ENCODE measurements at places on chromosomes 4 and X. TPM values are rescaled to one million over a fixed set of nuclear protein-coding genes. Genes with fewer than 3 reads are reported as not detected.

IGFBP7 gene
- 1.0 TPM for total RNA-seq

CT45A1 gene
- total RNA-seq, result not detected

FDCSP gene
- not detected for total RNA-seq

CCDC120 gene
- 13.0 TPM for total RNA-seq

ERAS gene
- total RNA-seq, result not detected

SATL1 gene
- 0.22 TPM for total RNA-seq

XPNPEP2 gene
- 0.07 TPM for total RNA-seq

SLC10A6 gene
- not detected for total RNA-seq

ADH1B gene
- 1.0 TPM for total RNA-seq

STATH gene
- not detected for total RNA-seq

TXLNG gene
- total RNA-seq, result 31.1 TPM

SMARCA5 gene
- total RNA-seq, result 98.8 TPM

PHKA1 gene
- 8.8 TPM for total RNA-seq

DNA sequence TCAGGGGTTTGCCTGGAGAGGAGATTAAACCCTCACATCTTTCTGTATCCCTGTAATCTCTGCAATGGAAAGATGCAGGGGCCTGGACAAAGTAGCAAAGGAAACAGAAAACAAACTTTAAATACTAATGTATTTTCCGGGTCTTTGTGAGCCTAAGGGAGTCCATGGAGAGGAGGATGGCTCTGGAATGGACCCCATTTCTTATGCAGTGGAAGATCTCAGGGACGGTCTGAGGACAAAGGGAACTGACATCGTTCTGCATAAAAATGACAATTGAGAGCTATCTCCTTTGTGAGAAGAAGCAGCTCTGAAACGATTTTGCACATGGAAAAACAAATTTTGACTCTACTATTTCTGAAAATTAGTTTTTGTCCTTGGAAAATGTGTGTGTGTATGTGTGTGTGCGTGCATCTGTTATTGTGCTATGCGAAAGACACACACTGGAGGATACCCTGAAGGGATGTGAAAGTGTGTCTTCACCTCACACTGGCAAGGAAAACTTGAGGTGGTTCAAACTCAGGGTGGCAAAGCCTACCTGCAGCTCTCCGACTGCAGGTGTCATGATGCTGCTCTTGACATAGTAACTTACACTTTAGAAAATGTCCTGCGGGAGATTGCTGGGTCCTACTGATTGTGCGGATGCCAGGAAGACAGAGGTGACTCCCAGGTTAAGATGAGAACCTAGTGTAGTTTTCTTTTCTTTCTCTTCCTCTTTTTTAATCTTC, 126.4 kb upstream of the JADE1 start:
- H3K4me3 ChIP-seq, result peak overlapping the region; percentile 45
- H3K27ac ChIP-seq, result peak overlapping the region; percentile 97
- DNase-seq, result peak; percentile 19
- H3K4me1 ChIP-seq, result peaks cover 67% of the 10 kb centered on the region
- no peaks in the 10 kb centered on the region for H3K27me3 ChIP-seq

DNA sequence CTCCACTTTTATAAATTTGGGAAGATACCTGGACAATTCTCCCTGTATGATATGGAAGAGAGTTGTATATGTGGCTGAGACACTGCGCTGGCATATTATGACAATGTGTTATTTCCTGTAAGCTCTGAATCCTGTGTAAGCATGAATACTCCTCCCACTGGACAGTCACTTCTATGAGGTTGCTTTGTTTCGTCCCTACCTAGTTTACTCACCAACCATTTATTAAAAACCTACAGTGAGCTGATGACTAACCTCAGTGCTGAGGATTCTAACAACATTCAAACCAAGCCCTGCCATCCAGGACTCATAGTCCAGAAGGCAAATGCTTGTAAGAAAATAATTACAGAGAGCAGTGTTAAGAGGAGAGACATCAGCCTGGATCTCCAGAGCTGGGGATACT, 1632.9 kb upstream of the TENM3 start:
- no peak for DNase-seq
- no peaks in the 10 kb centered on the region for H3K36me3 ChIP-seq
- H3K27ac ChIP-seq, result no peak overlapping the region
- H3K27me3 ChIP-seq, result no peaks in the 10 kb centered on the region
- H3K4me3 ChIP-seq, result no peak overlapping the region

- no peak overlapping the region for H3K4me3 ChIP-seq
- no peaks in the 10 kb centered on the region for H3K4me1 ChIP-seq
- no peak overlapping the region for H3K27ac ChIP-seq
Observed at GRCh38 chr4:114668577-114668976, 70.0 kb downstream of the UGT8 start.

GRCh38 chr4:37771771-37772170, 54.7 kb upstream of the PGM2 start:
- H3K4me1 ChIP-seq, result peaks cover 11% of the 10 kb centered on the region
- no peaks in the 10 kb centered on the region for H3K36me3 ChIP-seq
- no peak overlapping the region for H3K27ac ChIP-seq
- no peak overlapping the region for H3K4me3 ChIP-seq
- no peaks in the 10 kb centered on the region for H3K27me3 ChIP-seq
- no peak for DNase-seq

DNA sequence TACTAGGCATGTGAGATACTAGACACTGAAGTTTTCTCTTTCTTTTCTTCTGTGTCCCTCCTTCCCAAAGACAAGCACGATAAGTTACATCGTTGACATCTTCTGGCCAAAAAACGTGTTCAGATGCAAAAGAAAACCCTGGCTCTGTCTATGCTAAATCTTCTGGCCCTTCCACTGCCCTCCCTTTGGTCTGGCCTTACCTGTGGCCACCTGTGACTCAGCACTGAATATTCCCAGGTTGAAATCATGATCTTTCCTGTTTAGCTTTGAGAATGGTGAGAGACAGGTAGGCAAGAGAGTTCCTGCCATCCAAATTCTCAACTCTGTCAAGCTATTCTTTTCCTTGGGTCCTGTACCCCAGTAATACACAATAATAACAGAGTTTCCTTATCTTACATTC, 12.3 kb downstream of the CLCN5 start:
- H3K27me3 ChIP-seq, result no peaks in the 10 kb centered on the region
- no peaks in the 10 kb centered on the region for H3K36me3 ChIP-seq
- no peaks in the 10 kb centered on the region for H3K4me1 ChIP-seq
- H3K4me3 ChIP-seq, result no peak overlapping the region
- H3K27ac ChIP-seq, result no peak overlapping the region

- no peak overlapping the region for H3K4me3 ChIP-seq
- no peak overlapping the region for H3K27ac ChIP-seq
- no peak for DNase-seq
- peaks cover 26% of the 10 kb centered on the region for H3K4me1 ChIP-seq
- no peaks in the 10 kb centered on the region for H3K36me3 ChIP-seq
- H3K27me3 ChIP-seq, result no peaks in the 10 kb centered on the region
Observed at GRCh38 chr4:139749338-139749737, 83.7 kb downstream of the MGST2 start.

GRCh38 chrX:145923376-145923775, 105.7 kb downstream of the SLITRK2 start:
- H3K4me3 ChIP-seq, result no peak overlapping the region
- H3K27me3 ChIP-seq, result no peaks in the 10 kb centered on the region
- no peaks in the 10 kb centered on the region for H3K4me1 ChIP-seq
- no peak overlapping the region for H3K27ac ChIP-seq
- no peak for DNase-seq
- peaks cover 14% of the 10 kb centered on the region for H3K36me3 ChIP-seq

- no peak overlapping the region for H3K27ac ChIP-seq
- no peak overlapping the region for H3K4me3 ChIP-seq
- DNase-seq, result no peak
- H3K36me3 ChIP-seq, result no peaks in the 10 kb centered on the region
- H3K4me1 ChIP-seq, result no peaks in the 10 kb centered on the region
- H3K27me3 ChIP-seq, result no peaks in the 10 kb centered on the region
Observed at GRCh38 chr4:8417071-8417614, 23.4 kb downstream of the ACOX3 start.

DNA sequence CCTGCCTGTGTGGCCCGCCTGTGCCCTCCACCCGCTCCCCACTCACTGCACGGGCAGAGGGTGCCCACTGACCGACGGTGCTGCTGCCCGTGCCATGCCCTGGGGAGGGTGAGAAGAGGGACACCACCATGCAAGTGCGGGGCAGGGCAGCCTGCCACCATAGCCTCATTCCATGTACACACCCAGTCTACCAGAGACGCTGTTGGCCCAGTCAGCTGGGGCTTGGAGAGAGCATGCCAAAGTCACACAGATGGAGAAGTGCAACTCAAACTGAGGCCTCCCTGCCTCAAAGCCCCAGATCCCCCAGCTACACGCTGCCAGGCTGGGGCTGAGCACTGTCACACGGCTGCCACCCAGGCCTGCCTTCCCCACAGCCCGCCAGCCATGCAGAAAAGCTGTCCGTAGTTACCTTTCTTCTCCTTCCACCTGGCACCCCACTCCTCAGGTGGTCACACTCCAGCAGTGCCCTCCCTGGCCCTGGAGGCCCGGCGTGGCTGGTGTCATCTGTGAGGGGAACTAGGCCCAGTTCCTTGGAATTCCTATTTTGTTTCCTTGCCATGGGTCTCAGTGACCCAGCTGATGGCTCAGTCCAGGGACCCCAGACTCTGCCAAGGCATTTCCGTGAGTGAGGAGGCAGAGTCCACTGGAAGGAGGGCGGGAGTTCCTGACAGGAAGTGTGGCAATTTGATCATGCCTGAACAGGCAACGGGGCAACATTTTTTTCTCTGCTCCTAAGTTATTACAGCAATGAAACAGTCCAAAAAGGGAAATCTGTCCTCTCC, at the start of gene SLC2A9:
SLC2A9 (minus strand) TSS at position 627 of the 782 bp plus-strand sequence; CDS start at position 559, 68 bp downstream.
- no peaks in the 10 kb centered on the region for H3K36me3 ChIP-seq
- no peak for DNase-seq

DNA sequence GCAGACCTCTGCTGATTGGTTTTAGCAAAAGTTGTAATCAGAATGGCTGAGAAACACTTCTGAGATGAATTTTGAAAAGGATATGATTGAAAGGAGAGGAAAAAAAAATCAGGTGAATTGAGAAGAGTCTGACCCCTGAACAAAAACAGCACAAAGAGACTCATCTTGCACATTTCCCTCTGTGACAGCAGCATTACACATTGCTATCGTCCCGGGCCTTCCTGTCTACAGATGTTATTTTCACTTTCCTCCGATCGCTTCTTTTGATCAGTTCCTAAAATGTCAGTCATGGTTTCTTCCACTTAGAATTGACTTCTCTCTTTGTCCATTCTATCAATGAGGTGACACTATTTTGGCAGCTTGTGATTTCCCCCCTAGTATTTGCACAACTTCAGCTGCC, 262.6 kb downstream of the GPC3 start:
- H3K36me3 ChIP-seq, result peaks cover 11% of the 10 kb centered on the region
- H3K27me3 ChIP-seq, result no peaks in the 10 kb centered on the region
- 0 out of 2 replicates have a peak overlapping the region, but pooled peaks have one; percentile 6 for H3K27ac ChIP-seq
- no peak for DNase-seq
- no peak overlapping the region for H3K4me3 ChIP-seq

GRCh38 chr4:123398066-123398852, 1.7 kb downstream of the SPRY1 start:
- peak overlapping the region; percentile 89 for H3K27ac ChIP-seq
- peaks cover 40% of the 10 kb centered on the region for H3K36me3 ChIP-seq
- DNase-seq, result peak; percentile 75
- peak overlapping the region; percentile 99 for H3K4me3 ChIP-seq
- peaks cover 35% of the 10 kb centered on the region for H3K4me1 ChIP-seq

GRCh38 chr4:107931775-107932321, 499 bp downstream of the CYP2U1 start:
- peaks cover 47% of the 10 kb centered on the region for H3K27me3 ChIP-seq
- peaks cover 17% of the 10 kb centered on the region for H3K4me1 ChIP-seq
- 0 out of 2 replicates have a peak, but pooled peaks cover 3% of the 10 kb centered on the region for H3K36me3 ChIP-seq
- no peak for DNase-seq

GRCh38 chr4:88216395-88216794, 58.0 kb upstream of the ABCG2 start:
- H3K36me3 ChIP-seq, result 0 out of 2 replicates have a peak, but pooled peaks cover 2% of the 10 kb centered on the region
- no peak overlapping the region for H3K4me3 ChIP-seq
- H3K4me1 ChIP-seq, result peaks cover 5% of the 10 kb centered on the region
- H3K27me3 ChIP-seq, result no peaks in the 10 kb centered on the region
- no peak overlapping the region for H3K27ac ChIP-seq
- DNase-seq, result no peak

DNA sequence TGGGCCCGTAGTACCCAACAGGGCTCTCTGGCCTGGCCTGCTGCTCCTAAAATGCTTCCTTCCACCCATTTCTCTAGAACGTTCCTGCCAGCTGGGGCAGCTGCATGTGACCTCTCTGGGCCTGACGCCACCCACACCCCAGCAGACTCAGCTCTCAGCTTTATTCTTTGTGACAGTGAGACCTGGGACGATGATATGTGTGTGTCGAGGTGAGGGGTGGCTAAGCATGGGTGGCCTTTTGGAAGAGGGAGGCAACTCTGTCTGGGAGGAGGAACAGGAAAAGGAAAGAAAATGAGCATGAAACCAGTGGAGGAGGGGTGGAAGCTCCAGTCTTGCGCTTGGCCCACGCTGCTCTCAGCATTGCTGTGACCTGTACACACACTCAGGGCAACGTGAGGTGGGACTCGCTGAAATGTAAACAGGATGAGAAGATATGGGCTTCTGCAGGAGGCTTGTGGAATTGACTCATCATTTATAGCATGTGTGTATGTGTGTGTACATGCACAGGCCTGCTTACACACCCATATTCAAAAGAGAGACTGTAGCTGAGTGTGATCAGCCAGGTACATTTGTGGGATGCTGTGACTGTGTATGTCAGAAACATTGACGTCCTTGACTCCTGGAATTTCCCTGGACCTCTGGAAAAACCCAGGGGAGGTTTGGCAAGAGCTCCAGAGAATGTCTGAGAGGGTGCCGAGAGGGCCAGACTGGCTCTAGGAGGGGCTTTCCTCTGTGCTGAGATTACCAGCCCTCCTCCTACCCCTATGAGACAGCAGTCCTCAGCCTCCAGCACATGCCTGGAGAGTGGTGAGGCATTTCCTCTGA, 137.9 kb downstream of the PJA1 start:
- H3K27ac ChIP-seq, result no peak overlapping the region
- H3K4me3 ChIP-seq, result no peak overlapping the region
- DNase-seq, result no peak
- H3K36me3 ChIP-seq, result no peaks in the 10 kb centered on the region
- peaks cover 4% of the 10 kb centered on the region for H3K27me3 ChIP-seq
- peaks cover 25% of the 10 kb centered on the region for H3K4me1 ChIP-seq

Data from WTC11 (cell line).